ENCODE measurements at places on chromosomes 7 and 10. TPM values are rescaled to one million over a fixed set of nuclear protein-coding genes. Genes with fewer than 3 reads are reported as not detected.

Gene ATP6V1F
- total RNA-seq: 147 TPM

Gene CHN2
- 1.5 TPM for total RNA-seq

Gene ANKRD30A
- total RNA-seq: not detected

Gene KCNIP2
- total RNA-seq: 0.59 TPM

Gene ANXA8L1
- total RNA-seq: 2.9 TPM
